ENCODE measurements at places on chromosomes 13 and 19. TPM values are rescaled to one million over a fixed set of nuclear protein-coding genes. Genes with fewer than 3 reads are reported as not detected.

- DNase-seq: no peak
These were observed 12.2 kb downstream of the SERP2 start for GRCh38 chr13:44385847-44386246.

MEDAG gene
- total RNA-seq: not detected

- DNase-seq: no peak
These were observed 244.7 kb downstream of the VWA8 start for GRCh38 chr13:41716236-41716635.

DNA sequence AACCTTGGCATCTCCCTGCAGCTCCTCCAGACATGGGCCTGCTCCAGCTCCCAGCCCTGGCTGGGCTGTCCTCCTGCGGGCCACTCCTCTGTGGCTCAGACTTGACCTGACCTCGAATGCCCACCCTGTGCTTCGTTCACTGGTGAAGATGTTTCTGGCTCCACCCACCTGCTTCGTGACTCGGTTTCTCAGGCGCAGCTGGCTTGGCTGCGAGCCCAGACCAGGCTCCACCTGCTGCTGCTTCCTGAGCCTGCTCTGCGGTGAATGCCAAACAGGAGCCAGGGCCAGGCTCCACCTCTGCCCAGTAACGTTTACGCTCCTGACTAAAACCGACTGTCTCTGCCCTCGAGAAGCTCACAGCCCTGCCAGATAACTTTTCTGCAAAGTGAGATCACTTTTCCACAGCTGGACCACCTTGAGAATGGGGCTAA, 8.9 kb upstream of the RSPH6A start:
- no peak for DNase-seq

All from A172 (cell line).